ENCODE measurements at places on chromosomes 11 and 22.

GRCh38 chr11:68835749-68836148 lies 6.0 kb downstream of the CPT1A start:
- DNase-seq: no peak

GRCh38 chr22:42957958-42958357 lies 57.0 kb downstream of the PACSIN2 start:
- no peak for DNase-seq

GRCh38 chr11:61551634-61552033 lies 29.2 kb downstream of the SYT7 start:
- DNase-seq: no peak

GRCh38 chr11:94885133-94885532 lies 88.2 kb downstream of the CWC15 start:
- DNase-seq: no peak

GRCh38 chr11:67027943-67028542 lies 5.1 kb downstream of the SYT12 start:
- DNase-seq: no peak

DNA sequence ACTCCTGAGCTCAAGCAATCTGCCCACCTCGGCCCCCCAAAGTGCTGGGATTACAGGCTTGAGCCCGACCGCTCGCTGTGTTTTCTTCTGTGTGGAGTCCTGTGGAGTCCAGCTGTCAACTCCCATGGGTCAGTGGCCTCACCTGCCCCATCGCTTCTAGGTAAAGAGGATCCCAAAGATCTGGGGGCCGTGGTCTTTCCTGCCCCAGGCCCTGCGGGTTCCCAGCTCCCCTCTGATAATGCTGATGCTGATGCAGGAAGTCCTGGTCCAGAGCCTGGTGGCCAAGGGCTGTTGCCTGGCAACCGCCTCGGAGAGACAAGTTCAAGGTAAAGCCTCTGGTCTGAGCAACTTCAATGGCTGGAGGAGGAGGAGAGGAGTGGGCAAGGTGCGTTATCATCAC lies 9.6 kb downstream of the SSTR3 start:
- DNase-seq: no peak

GRCh38 chr22:23997092-23997491 lies 8.2 kb downstream of the GSTT4 start:
- no peak for DNase-seq

GRCh38 chr11:74726547-74727182 lies 4.6 kb downstream of the CHRDL2 start:
- DNase-seq: peak; percentile 93

GRCh38 chr22:47052236-47053012 lies 290.0 kb downstream of the TBC1D22A start:
- DNase-seq: no peak

GRCh38 chr11:1389932-1390568 lies at the start of gene BRSK2:
BRSK2 (plus strand) TSS chr11:1389934; CDS start chr11:1390285, 351 bp downstream.
- peak; percentile 41 for DNase-seq

GRCh38 chr22:47009304-47010101 lies 247.1 kb downstream of the TBC1D22A start:
- DNase-seq: no peak

DNA sequence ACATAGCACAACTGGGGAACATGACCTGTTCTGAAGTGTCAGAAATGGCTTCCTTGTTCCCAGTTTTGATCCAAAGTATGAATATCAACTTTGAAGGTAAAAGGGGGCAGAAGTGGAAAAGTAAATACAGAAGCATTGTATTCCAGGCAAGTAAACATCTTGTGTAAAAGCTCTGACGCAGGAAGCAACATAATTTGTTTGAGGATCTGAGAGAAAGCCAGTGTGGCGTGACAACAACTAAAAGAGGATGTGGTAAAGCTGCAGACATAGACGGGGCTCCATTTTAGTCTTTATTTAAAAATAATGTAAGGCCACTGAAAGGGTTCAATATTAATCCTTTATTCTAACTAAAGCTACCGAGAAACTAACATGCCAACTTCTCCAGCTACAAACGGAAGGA lies 310.2 kb downstream of the DLG2 start:
- no peak for DNase-seq
